ENCODE measurements at places on chromosomes 3 and 15.

- DNase-seq = no peak
Measured at GRCh38 chr3:174342941-174343501, 516.1 kb upstream of the NAALADL2 start.

DNA sequence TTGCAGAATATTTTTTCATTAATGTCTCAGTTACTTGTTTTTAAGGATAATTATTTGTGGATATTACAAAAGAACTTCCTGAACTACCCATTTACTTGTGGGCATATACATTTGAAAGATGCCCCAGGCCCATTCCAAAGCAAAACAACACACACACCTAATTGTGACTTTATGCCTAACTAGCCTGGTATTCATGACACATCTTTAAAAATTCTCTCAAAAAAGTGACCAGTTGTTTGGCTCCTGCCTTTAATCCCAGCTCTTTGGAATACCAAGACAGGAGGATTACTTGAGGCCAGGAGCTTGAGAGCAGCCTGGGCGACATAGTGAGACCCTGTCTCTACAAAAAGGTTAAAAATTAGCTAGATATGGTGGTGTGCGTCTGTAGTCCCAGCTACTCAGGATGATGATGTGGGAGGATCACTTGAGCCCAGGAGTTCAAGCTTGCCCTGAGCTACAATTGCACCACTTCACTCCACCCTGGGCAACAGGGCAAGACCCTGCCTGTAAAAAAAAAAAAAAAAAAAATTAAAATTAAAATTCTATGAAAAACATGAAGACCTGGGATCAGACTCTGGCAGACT lies 51.7 kb upstream of the SLC4A7 start:
- no peak for DNase-seq

- DNase-seq = no peak
Measured at GRCh38 chr3:186121278-186121677, 12.4 kb upstream of the ETV5 start.

DNA sequence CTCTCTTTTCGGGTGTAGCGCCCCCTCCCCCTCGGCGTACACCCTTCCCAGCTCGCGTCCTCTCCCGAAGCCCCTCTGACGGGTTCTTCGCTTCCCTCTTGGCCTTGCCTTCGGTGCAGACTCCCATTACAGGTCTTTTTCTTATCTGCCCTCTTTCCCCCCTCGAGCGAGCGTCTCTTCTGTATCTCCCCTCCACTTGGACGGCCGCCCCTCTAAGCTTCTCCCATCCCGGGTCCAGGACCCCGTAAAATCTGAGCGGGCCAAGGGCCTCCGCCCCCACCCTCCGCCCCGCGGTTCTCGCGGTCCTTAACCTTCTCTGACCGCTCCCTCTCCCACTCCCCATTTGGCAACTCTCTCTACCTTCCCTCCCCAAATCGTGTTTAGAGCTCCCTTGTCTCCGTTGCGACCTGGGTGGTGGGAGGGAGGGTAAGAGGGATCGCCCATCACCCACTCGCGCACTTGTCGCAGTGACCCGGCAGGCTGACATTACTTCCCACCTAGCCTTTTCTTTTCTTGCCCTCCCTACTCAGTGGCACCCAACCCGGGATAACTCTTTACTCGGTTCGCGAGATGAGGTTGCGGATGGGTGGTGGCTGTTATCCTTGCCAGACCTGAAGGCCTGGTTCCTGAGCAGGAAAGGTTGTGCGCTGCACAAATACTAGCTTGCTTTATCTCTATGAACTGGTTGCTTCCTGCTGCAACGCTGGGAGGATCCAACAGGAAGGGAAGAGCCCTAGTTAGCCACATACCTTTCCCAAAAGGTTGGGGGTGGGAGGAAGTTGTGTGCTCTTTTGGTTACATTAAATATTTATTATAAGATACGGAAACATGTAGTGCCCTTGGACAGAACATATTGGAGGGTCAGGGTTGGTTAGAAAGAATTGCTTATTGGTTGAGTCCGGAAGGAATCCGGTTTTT lies 922 bp downstream of the RAB11A start:
- peak; percentile 41 for DNase-seq

GRCh38 chr15:91151781-91152563 lies 51.9 kb downstream of the SV2B start:
- DNase-seq = no peak

GRCh38 chr15:75456710-75457109 lies 5.2 kb upstream of the SIN3A start:
- DNase-seq = no peak

- no peak for DNase-seq
Measured at GRCh38 chr3:194390835-194391234, 8.2 kb downstream of the GP5 start.

DNA sequence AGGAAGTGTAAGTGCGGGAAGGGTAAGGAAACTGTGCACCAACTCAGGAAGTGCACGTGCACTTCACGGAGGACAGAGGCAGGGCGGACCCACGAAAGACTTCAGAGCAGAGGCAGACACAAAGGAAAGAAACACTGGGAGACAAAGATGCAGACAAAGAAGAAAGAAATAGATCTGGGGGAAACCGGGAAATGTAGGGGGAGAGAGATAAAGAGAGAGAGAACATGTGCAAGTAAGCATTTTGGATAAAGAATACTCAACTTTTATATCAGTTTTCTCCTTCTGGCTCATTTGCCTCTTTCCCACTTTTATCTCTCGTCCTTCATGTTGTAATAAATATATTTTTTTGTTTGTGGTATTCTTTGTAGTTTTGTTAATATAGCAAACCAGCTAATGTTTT lies 204.2 kb downstream of the WDR72 start:
- no peak for DNase-seq

GRCh38 chr15:42203891-42204290 lies 4.2 kb downstream of the VPS39 start:
- DNase-seq = no peak

DNA sequence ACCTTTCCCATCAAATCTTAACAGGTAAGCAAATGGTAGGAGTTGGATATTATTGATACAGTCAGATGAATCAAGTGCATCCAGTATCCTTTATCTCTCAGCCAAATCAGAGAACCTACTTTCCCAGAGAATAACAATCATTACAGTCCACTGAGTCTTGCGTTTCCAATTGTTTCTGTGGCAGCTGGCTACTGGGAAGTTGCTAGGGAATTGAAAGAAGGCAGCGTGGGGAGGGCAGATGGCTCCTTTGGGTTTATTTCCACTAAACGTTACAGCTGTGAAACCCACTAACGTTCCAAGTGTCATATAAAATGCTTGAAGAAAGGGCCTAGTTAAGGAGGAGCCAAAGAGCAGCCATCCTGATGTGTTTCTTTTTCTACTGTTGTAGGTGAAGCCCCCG lies 78.4 kb downstream of the WDR72 start:
- DNase-seq = peak; percentile 2

- DNase-seq = no peak
Measured at GRCh38 chr15:52406601-52407000, 111.0 kb upstream of the MYO5C start.

DNA sequence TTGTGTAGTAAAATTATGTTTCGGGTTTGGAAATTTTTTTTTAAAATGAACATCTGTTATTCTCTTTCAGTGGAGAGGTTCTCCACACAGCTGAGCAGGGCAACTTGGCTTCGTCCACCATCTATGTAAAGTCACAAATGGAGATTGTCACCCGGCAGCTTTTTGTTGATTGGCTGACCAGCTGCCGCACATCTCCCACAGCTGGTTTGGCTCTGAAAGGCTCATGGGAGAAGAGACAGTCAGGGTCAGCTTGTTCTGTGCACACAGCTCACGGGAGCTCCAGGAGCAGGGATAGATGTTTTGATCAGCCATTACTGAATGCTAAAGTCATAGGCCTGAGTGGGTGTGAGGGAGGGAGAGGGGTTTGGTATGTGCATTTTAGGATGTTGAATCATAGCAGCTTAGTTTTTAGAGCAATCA lies 12.9 kb upstream of the CCDC80 start:
- DNase-seq = no peak

DNA sequence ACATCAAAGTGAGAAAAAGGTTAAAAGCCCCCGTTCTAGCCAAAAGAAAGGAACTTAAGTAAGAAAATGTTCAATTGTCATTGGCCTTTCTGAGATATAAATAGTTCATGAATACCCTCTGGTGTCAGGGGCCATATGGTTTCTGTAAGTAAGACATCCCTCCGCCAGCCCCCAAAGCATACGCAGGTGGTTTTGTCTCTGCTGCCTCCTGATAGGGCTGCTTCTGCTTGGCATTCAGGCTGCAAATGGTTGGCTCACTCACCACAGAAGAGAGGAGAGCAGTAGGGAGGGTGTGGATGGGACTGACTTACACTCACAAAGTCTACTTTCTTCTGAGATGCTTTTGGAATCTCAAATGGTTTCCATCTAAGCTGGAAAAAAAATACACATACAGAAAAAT lies 29.8 kb downstream of the HGD start:
- no peak for DNase-seq

Measured in renal pelvis (tissue), 12 donors.